SJSA1 (cell line): ENCODE measurements at places on chromosomes 6 and 20. TPM values are rescaled to one million over a fixed set of nuclear protein-coding genes. Genes with fewer than 3 reads are reported as not detected.

DNA sequence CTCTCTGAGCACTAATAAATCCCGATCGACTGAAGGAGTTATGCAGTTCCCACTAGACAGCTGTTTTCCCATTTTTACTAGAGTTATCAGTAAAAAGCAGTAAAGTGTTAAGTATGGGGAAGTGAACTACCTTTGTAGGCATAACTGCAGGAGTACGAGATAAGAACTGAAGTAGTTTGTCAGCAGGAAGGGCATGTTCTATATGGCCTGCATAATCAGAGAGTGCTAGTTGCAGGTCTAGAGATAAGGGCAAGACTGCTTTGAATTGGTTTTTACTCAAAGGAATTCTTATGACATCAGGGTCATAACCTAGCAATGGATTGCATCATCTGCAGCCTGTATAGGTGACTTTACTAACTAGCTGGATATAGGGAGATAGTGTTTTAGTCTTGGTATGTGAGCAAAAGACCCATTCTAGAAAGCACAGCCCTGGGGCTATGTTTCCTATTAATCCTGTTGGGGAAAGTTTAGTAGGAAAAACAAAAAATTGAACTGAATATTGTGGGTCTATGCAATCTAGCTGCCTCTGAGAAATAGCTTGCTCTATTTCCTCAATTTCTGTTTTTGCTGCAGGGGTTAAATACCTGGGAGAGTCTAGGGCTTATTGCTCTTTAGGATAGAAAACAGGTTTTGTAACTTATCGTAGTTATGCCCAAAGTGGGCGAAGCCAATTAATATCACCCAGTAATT lies 22.6 kb upstream of the CRISP1 start:
- no peak for DNase-seq
- H3K27ac ChIP-seq: no peak overlapping the region
- H3K4me1 ChIP-seq: no peaks in the 10 kb centered on the region
- no peak overlapping the region for H3K4me3 ChIP-seq

DNA sequence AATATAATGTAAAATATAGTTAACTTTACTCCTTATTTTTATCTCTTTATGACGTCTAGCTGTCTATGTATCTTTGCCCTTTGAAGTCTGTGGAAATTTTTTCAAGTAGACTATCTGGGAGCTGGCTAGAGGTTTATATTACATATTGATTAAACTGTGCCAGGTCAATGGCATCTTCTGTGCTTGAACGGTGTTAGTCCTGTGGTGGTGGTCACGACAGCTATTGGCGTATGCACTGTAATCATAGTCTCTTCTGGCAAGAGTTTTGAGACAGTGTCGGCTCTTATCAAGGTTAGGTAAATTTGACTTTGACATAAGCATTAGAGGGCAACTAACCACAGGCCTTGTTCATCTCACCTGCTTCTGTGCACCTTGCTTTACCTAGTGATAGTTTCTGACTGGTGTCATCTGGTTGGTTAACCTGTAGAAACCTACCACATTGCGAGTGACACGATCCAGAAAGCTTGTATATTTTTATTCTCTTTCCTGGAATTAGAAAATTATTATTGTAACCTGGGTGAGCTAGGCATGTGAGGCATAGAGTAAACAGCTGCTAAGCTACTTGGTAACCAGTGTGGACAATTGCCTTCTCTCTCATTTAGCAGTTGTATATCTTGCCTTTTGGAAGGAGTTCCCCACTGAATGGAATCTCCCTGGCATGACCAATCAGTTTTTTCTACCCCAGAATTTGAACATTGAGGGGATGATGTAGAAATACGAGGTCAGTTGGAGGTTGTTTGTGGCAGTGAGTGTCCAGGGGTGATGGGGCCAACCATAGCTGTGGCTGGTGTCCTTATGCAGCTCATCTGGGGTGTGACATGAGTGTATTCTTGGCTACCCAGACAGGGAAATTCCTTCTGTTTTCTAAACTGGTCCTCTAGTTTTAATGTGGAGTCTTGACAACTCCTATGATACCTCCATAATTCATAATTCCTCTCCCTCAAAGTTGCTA lies 45.9 kb downstream of the SH3BGRL2 start:
- no peak overlapping the region for H3K4me3 ChIP-seq
- no peaks in the 10 kb centered on the region for H3K27me3 ChIP-seq
- DNase-seq: no peak
- H3K4me1 ChIP-seq: no peaks in the 10 kb centered on the region
- no peaks in the 10 kb centered on the region for H3K36me3 ChIP-seq

GRCh38 chr20:33119725-33120720 lies 40.6 kb downstream of the BPIFB4 start:
- H3K4me3 ChIP-seq: no peak overlapping the region
- no peaks in the 10 kb centered on the region for H3K36me3 ChIP-seq
- H3K4me1 ChIP-seq: 0 out of 2 replicates have a peak, but pooled peaks cover 4% of the 10 kb centered on the region

The OSTM1 gene
- 105 and 123 TPM in 2 replicates for total RNA-seq

The NAA20 gene
- total RNA-seq: 50.0 and 71.7 TPM in 2 replicates

- no peaks in the 10 kb centered on the region for H3K36me3 ChIP-seq
- H3K4me1 ChIP-seq: peaks cover 8% of the 10 kb centered on the region
- 0 out of 2 replicates have a peak, but pooled peaks cover under 1% of the 10 kb centered on the region for H3K27me3 ChIP-seq
Measured at GRCh38 chr20:16846006-16846405, 97.8 kb downstream of the OTOR start.

- peaks cover 16% of the 10 kb centered on the region for H3K4me1 ChIP-seq
- H3K27ac ChIP-seq: no peak overlapping the region
- H3K36me3 ChIP-seq: peaks cover 46% of the 10 kb centered on the region
- no peak overlapping the region; the same call in 1 of the 2 replicates for H3K4me3 ChIP-seq
- no peaks in the 10 kb centered on the region for H3K27me3 ChIP-seq
Measured at GRCh38 chr20:35697696-35698297, 1.4 kb downstream of the NFS1 start.
